ENCODE measurements at places on chromosomes 5 and 9.

- DNase-seq, result no peak
Observed at GRCh38 chr5:15669826-15670225, 169.8 kb downstream of the FBXL7 start.

- DNase-seq, result no peak
Observed at GRCh38 chr5:71948206-71948605, 159.1 kb upstream of the MAP1B start.

- DNase-seq, result no peak
Observed at GRCh38 chr5:97363577-97363976, 180.5 kb upstream of the RIOK2 start.

GRCh38 chr5:9392625-9393024 is 153.2 kb downstream of the SEMA5A start:
- no peak for DNase-seq

GRCh38 chr9:86279839-86280238 is 2.5 kb downstream of the ISCA1 start:
- DNase-seq, result no peak

- no peak for DNase-seq
Observed at GRCh38 chr5:59332236-59332973, 561.1 kb downstream of the PDE4D start.

GRCh38 chr9:107569174-107569573 is 79.6 kb upstream of the KLF4 start:
- DNase-seq, result no peak

DNA sequence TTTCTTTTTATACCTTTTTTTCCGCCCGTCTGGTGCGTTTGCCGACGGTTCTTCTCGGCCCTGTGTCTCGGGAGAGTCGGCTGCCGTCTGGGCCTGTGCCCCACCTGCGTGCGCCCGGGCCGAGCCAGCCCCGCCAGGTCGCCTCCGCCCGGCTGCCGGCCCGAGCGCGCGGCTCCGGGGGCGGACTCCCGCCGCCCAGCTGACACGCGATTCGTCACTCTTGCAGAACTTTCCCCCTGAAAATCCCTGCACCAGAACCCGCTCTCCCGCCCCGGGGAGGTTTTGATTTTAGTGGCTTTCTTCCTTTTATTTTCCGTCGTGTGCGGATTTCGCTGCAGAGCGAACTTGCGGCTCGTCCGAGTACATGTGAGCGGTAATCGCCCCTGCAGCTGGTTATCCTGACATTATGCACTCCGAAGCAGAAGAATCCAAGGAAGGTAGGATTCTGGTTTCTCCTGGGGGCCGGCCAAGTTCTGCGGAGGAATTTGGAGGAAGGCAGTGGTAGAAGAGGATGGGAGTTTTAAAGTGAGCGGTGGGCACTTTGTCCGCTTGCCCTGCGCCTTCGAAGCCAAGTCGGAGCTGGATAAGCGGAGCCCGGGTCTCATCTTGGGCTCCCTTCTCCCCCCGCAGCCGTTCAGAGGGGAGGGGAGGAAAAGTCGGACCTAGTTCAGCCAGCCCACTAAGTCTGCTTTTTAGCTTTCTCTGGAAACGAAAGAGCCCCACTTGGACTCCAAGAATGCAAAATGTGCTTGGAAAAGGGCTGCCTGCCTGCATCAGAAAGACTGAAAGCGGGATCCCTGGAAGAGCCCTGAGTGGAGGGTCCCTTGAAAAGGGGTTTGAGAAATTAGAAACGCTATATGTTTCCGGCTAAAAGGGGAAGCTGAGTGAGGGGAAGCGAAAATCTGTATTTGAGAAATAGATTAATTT is at the start of gene TNFAIP8:
Gene TNFAIP8 (plus strand): TSS at position 335 of the 927 bp plus-strand sequence. CDS start 72 bp downstream, at position 407.
- peak; percentile 65 for DNase-seq

- no peak for DNase-seq
Observed at GRCh38 chr5:76074487-76075065, 8.6 kb upstream of the SV2C start.

- DNase-seq, result no peak
Observed at GRCh38 chr5:62308439-62308838, 2.4 kb downstream of the KIF2A start.
